Fibroblast of skin of back (primary cell): ENCODE measurements at places on chromosomes 5 and 9.

DNA sequence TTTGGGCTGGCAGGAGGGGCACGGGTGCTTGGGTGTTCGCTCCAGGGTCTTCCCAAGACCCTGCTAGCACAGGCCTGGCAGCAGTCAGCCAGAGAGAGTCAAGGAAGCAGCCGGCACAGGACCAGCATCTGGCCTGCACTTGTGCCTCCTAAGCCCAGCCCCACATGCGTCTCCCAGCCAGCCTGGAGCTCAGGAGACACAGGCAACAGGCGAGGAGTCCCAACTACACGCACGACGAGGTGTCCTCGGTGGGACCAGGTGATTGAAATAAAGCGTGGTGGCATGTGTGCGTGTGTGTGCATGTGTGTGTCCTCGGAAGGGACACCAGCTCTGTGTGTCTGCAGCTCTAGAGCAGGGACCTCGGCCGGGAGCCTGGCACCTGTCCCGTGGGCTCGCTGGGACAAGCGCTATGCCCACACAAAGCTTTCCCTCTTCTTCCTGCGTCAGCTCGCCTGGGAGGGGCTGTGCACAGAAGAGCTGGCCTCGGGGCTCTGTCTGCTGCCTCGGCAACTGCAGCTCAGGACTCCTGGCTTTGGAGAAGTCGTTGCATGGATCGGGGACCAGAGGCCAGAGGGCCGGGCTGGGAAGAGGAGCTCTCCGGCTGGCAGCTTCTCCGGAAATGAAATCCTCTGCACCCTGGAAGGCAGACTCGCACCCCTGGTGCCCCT lies 14.7 kb upstream of the SLC9A3 start:
- no peak for DNase-seq

GRCh38 chr5:112687306-112687705 lies 50.4 kb upstream of the APC start:
- DNase-seq, result no peak

- DNase-seq, result no peak
Measured at GRCh38 chr5:97044052-97044451, 98.4 kb downstream of the LIX1 start.

GRCh38 chr9:87667164-87667738 lies 58.7 kb upstream of the CTSL start:
- peak; percentile 16 for DNase-seq

DNA sequence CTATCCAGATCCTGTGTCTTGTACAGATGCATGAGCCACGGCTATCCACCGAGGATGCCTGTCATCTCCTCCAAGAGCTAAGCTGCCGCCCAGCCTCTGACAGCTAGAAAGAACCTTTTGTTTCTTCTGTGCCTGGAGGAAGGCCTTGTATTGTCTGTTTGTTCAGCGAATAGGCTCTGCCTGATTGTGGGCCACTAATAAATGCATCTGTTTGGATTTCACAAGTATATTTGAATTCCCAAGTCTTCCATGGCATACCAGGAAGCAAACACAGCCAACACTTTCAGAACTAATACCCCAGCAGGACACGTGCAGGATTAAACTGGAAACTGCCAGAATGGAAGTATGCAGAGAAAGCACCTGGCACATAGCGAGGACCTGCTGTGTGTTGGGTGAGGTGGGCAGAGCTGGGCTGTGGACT lies 92.7 kb upstream of the NEURL1B start:
- DNase-seq, result no peak

DNA sequence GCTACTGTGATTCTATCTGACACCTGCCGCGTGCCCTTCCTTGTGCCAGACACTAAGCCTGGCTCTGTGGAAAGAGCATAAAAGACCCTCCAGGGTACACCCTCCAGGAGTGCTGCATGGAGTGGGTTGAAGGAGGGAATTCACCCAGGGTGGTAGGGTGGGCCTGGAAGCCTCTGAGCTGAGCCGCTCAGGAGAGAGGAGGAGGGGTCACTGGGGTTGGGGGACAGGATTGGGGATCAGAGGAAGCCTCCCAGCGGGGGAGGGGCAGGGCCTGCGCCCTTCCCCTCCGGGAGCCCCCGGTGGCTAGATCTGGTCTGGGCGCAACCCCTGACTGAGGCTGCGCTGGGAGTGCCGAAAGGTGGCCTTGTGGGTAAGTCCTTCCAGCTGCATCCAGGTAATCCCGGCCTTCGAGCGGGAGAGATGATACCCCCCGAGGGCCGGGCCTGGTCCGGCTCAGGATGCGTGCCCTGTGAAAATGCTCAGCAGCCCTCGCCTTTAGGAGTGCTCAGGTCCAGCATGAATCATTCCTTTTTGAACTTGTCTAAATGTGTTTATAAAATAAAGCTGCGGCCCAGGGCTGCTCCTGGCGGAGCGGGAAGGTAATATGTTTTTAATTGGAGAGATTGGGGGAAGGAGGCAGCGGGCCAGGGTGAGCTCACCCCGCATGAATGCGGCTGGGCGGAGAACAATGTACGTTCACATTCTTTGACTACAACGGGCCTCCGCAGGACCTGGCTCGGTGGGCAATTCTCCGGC lies 118.1 kb upstream of the SMIM23 start:
- DNase-seq, result peak; percentile 88

GRCh38 chr5:127940854-127941253 lies 142.7 kb upstream of the SLC12A2 start:
- no peak for DNase-seq

DNA sequence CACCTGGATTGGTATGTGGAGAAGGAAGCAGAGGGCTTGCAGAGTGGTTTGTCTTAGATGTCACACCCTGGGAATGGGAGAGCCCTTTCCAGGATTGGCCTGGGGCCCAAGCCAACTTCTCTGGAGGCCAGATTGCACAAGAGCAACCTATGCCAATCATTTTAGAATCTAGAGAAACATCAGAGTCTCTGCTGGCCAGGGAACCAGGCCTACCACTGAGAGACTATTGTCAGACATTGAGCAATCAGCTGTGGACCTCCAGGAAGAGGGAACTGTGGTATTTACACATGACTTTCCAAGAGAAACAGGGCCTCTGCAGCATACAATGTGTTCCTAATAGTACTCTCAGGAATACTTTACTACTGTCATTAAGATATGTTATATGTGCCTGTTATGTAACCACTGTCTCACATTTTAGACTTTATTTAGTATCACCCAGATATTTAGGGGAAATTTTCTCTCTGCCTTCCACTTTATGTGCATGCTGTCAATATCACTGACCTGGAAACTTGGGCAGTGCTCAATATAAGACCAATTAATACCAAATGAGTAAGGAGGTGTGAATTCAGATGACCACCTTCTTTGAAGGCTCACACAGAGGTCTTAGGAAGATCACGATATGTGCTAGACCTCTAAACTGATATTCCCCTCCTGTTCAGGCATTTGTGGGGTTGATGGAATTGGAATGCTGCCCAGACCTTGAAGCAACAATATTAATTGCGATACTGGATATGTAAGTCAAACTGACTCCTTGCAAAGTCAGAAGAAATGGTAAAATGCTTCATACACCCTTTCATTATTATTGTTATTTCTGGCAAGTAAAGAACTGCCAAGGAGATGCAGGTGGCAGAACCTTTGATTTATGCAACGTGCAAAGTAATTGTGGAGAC lies 20.5 kb upstream of the CCL28 start:
- DNase-seq, result peak; percentile 45

- DNase-seq, result peak; percentile 97
Measured at GRCh38 chr9:2109069-2109650, 94.0 kb downstream of the SMARCA2 start.

DNA sequence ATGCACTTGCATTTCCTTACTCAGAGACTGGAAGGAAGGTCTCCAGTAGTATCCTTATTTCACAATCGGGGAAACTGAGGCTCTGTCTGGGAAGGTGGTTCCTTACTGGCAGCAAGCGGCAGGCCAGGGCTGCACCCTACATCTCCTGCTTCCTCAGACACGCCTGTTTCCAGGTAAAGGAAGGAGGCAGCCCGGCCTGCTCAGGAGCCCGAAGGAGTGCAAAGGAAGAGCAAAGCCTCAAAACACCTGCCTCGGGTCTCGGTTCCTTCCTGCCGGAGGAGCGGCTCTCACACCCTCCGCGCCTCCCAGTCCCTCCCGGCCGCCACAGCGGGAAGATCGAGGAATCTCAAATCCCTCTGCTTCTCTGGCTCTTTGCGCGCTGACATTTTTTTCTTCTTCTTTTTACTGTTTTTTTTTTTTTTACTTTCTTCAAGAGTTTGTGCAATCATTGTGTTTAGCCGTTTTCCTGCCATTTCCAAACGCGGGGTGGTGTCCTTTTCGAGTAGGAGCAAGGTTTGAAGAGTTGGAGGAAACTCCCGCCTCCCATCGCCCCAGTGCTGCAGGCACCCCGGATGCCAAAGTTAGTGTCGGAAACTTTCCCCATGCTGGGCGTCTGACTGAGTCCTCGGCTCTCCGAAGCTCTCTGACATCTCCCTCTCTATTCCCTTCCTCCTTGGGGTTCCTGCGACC lies 1.0 kb downstream of the GGTA1 start:
- peak; percentile 36 for DNase-seq

DNA sequence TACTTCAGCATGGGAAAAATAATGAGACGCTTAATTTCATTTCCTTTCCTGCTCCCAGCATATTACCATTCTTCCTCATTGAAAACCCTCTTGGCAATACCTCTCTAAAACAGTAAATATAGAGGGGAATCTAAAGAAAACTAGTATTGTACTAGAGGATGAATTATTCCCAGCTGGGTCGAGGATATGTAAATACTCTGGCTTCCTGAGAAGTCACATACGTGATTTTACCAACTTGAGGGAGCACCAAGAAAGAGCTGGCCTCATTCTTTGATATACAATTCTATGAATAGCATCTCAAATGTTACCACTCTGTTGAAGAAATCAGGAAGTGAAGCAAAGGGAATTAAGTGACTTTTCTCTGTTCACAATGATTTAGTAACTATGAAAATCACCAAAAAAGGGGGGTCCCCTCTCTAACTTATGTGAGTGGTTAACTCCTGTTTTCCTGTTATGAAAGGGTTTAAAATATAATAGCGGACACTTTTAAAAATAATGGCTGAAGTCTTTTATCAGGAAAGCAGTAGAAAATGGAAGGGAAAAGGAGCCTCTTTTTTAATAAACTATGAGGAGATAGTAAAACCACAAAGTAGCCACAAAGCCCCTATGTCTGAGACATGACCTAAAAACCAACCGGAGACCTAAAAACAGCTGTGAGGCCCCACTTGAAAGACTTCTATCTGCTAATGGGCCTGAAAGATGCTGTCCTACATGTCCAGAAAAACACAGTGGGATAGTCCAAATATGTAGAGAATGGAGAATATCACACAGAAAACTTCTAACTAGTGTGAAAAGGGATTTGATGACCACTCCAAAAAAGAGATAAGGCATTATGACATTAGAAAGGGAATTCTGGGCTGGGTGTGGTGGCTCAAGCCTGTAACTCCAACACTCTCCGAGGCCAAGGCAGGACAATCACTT lies 42.6 kb downstream of the LPAR1 start:
- DNase-seq, result peak; percentile 43

GRCh38 chr9:101460965-101461364 lies 25.4 kb upstream of the ALDOB start:
- DNase-seq, result no peak

GRCh38 chr5:53350368-53350767 lies 130.1 kb upstream of the FST start:
- no peak for DNase-seq

- DNase-seq, result peak; percentile 16
Measured at GRCh38 chr9:125428060-125428901, 166.7 kb downstream of the GAPVD1 start.
